GM10248 (cell line): ENCODE measurements at places on chromosomes 4 and X.
A peak's percentile ranks its signal among the peaks of the same experiment; 100 is the strongest.

DNA sequence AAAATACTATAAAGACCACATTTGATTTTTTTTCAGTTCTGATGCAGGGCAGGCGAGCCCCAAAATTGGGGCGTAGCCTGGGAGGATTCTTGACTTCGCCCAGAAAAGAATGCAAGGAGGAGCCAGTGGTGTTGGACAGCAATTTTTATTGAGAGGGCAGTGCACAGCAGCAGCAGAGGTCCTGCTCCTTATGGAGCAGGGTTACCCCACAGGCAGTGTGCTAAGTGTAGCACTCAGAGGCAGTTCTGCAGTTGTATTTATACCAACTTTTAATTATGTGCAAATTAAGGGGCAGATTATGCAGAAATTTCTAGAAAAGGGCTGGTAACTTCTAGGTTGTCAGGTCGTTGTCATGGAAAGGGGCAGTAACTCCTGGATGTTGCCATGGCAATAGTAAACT, 69.9 kb downstream of the GASK1B start:
- no peak for DNase-seq

DNA sequence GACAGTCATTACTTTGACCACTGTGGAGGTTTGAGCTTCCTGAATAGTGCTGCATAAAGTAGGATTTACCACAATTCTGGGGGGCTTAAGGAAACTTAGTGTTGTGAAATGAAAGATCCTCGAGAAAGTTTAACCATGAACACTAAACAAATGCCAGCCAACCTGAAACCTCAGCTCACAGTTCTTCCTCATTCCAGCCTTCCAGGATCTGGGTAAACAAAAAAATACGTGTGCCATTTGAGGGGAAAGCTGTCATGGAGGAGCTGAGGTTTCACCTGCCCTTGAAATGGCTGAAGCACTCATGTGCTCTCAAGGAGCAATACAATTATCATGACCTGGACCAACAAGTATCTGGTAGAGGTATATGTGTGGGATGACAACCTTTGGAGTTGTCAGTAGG, 142.7 kb downstream of the NPNT start:
- DNase-seq: no peak

DNA sequence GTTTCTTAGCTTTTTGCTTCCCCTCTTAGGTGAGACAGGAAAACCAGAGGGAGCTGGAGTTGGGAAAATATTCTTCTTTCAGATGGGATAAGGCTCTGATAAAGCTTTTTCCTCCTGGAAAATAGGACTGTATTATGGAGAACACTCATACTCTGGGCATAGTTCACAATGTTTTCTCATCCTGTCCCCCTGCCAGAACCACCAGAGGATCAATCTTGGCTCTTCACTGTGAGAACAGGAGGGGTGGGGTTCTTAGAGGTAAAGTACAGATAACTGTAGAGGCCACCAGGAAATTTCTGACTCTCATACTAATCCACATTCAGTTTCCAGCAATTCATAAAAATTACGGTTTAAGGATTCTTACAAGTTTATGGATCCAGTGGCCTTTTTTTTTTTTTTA, 661.8 kb upstream of the MAGEB2 start:
- DNase-seq: no peak

DNA sequence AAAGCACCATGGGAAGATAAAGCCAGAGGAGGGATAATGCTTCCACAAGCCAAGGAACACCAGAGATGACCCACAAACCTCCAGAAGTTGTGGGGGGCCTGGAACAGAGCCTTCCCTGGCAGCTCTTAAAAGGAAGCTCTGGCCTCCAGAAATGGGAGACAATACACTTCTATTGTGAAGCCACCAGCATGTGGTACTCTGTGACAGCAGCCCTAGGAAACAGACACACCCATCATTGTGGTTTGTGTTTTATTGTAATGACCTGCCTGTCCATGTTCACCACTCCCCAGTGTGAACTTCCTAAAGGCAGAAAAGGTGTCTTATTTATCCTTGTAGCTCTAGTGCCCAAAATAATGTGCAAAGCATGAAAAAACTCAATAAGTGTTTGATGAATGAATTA, 264.1 kb upstream of the GATB start:
- no peak for DNase-seq

DNA sequence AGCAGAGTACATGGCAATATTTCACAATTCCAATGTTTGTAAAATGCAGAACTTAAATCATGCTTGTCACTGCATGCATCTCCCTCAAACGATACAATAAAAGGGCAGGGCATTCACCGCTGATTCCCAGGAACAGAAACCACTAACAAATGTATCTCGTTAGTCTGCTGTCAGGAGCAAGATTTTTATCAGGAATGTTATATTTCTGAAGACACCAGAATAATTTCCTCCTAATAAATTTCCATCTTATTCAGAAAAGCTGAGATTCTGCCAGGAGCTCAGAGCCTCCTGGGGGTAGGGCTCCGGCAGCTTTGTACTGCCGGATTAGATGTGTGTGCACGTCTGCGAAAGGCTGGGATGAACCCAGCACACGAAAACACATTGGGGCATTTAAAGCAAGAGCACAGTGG, 54.0 kb upstream of the LDB2 start:
- DNase-seq: no peak

DNA sequence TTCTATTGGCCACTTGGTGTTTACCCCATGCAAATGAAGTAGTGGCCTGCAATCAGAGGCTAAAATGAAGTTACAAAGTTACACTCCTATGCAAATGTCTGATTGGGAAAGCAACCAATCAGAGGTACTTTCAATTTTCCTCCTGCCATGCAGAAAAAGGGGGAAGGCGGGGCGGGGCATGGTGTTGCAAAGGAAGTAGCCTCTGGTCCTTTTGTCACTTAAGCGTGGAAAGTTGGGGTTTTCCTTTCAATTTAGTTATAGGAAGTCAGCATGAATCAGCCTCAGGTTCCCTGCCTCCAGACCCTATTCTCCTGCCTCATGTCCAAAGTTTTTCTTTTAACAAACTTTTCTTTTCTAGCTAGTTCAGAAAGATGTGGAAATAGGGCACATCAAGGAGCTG, 69.3 kb downstream of the GPC4 start:
- no peak for DNase-seq

DNA sequence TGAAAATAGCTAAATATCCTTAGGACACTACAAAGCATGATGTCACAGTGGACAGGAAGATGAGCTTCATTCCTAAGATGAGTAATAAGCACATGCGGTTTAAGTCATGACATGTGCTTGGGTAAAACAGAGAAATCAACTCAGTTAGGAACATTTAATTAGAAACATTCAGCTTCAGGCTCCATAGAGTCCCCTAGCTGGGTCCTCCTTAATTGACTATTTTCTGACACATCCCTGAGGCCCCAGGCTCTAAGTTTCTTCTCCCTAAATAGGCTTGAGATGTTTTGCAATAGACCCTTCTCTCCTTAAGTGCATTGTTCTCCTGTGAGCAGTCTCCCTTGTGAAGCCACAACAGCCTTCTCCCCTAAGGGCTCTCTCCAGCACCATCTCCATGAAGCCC, 70.4 kb upstream of the ANXA3 start:
- no peak for DNase-seq

DNA sequence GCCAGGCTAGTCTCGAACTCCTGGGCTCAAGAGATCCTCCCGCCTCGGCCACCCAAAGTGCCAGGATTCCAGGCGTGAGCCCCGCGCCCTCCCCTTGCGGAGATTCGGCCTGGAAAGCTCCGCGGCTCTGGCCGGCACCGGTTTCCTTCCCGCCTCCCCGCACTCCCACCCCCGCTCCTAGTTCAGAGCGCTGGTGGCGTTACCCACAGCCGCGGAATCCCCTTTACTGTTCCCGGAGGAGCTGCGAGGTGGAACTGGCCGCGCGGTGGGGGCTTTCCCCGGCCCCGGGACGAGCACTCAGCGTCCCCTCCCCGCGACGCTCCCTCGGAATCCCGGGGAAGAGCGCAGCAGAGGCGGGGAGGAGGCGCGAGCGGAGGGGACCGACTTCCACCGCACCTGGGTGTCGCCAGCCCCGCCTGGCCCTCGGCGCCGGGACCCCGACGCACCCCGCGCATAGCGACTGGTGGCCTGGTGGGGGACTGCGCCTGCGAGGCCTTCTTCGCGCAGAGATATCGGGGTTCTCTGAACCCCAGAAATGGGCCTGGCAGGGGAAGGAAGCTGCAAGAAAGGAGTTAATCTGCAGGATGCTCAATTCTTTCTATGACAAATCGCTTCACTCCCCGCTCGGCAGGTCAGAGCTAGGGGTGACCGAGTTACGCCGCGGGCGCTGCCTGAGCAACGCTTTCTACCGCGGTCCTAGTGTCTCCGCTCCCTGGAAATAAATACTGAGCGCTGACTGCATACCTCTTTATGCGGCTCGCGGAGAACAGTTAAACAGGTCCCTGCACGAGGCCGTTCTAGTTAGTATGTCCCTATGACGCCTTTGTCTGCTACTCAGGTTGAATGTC, 14.6 kb upstream of the SLC25A4 start:
- peak; percentile 45 for DNase-seq

GRCh38 chr4:38867478-38868058, at the start of gene FAM114A1:
TSS of gene FAM114A1 (plus strand) at chr4:38867806. CDS start at chr4:38878079, 10,273 bp downstream.
- peak; percentile 92 for DNase-seq

GRCh38 chrX:19839770-19840254, 47.6 kb downstream of the SH3KBP1 start:
- DNase-seq: no peak

GRCh38 chrX:46236411-46236810, 308.8 kb downstream of the ZNF674 start:
- no peak for DNase-seq

DNA sequence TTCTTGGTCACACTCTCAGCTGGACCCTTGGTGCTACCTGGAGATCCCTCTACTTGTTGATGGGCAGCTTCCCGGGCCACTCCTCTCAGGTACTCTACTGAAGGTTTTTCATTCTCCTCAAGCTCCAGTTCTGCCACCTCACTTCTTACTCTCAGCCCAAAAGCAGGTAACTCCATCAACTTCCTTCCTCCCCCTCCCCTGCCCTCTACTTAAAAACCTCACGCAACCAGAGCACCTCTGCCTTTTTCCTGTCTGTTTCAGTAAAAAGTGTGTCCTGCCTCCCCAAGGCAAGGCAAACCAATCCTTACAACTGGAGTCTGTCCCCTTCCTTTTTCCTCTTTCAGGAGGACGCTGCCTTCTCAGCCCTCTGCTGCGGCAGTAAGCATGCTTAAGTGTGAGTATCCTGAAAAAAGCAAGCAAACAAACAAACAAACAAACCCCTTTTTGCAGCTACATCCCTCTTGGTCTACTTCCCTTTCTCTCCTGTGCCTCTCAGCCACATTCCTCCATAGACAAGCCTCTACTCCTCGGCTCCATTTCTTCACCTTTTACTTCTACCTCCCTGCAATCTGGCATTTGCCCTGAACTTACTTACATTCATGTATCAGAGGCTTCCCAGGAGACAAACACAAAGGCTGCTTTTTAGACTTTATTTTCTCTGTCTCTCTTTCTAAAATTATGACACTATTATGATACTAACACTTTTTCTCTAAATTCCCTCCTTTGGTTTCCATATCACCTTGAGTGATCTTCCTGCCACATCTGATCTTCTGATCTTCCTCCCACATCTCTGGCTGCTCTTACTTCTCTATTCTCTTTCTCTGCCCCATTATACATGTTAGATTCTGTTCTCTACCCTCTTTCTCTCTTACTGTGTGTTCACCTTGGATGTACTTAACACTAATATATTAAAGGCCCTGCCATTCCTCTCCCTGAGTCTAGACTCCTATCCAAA, 5.4 kb downstream of the ALPK1 start:
- DNase-seq: no peak

DNA sequence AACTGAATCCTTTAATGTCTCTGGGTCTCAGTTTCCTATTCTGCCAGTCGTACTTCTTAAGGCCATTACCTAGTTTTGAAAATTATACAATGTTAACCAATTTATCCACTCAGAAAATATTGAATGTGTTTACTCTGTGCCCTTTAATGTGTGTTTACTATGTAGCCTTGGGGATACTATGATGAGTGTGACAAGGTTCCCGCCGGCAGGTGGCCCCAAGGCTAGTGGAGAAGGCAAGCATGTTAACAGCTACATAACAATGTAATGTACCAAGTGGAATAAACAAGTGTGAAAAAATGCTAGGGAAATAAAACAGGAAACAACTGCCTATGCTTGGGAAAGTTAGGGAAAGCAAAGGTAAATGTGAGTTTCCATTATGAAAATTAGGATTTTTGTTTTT, 187.3 kb upstream of the MBNL3 start:
- no peak for DNase-seq

DNA sequence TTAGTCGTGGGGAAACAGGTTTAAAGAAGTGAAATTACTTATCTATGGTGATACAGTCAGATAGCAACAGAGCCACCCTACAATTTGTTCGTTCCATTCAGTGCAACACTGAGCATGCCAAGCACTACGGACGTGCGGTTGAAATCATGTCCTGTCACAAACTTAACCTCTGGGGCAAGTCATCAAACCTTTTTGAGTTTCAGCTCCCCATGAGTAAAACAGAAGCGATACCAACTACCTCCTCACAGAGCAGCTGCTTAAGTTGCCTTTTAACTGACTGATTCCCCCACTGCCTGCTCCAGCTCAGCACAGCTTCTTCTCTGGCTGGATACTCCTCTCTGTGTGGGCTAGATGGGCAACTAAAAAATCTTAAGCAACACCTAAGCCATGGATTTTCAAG, 36.0 kb downstream of the LHFPL1 start:
- peak; percentile 19 for DNase-seq

GRCh38 chrX:12210971-12211370, 72.7 kb downstream of the FRMPD4 start:
- DNase-seq: no peak

- no peak for DNase-seq
Observed at GRCh38 chrX:136810493-136810892, 29.8 kb upstream of the ARHGEF6 start.

GRCh38 chr4:13541176-13541604, 3.1 kb downstream of the NKX3-2 start:
- peak; percentile 15 for DNase-seq

GRCh38 chr4:48247142-48247877, 22.3 kb downstream of the TEC start:
- DNase-seq: no peak

GRCh38 chrX:109830704-109831206, 97.7 kb upstream of the ACSL4 start:
- peak; percentile 30 for DNase-seq

- no peak for DNase-seq
Observed at GRCh38 chr4:99868126-99868596, 26.1 kb downstream of the LAMTOR3 start.

DNA sequence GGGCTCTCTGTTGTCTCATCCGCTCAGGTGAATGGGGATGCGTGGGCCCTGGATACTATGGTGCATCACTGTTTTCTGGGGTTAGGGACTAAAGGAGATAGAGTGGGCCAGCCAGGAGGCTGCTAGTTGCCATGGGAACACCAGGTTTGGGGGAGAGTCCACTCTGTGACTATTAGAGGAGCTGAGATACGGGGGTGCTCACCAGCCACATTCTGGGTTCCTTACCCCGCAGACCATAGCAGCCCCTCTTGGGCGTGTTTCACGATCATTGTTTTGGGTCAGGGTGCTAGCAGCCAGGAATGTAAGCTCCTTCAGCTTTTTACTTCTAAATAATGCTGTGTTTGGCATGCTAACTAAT, 4.6 kb downstream of the EFNB1 start:
- DNase-seq: no peak
